Stimulated activated CD4-positive, alpha-beta T cell treated with anti-CD3 and anti-CD28 coated beads, Interleukin-1b, Interleukin-23, amount 100 ng/mL, for 1 hour (primary cell): ENCODE measurements at places on chromosomes 12 and 14.

GRCh38 chr12:121181181-121181580 is 28.7 kb upstream of the P2RX4 start:
- no peak for DNase-seq

- DNase-seq: no peak
Observed at GRCh38 chr12:18108611-18109010, 18.6 kb upstream of the RERGL start.

GRCh38 chr14:62084020-62084419 is 321.8 kb downstream of the SNAPC1 start:
- no peak for DNase-seq

DNA sequence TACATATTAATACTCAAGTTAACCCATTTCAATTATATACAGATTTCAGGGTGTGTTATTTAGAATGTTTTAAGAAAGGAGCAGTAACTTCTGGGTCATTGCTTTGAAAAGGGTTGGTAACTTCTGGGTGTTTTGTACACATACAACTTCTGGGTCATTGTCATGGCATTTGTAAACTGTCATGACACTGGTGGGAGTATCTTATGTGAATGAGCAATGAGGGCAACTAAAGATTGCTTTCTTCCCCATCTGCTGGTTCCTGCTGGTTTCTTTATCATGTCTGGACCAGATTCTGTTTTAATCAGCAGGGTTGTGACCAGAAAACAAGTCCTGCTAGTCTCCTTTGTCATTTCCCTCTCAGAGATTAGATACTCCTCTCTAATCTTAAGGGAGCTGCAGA is 713.3 kb downstream of the LRFN5 start:
- DNase-seq: no peak

- no peak for DNase-seq
Observed at GRCh38 chr12:68976395-68976841, 43.4 kb upstream of the CPM start.

DNA sequence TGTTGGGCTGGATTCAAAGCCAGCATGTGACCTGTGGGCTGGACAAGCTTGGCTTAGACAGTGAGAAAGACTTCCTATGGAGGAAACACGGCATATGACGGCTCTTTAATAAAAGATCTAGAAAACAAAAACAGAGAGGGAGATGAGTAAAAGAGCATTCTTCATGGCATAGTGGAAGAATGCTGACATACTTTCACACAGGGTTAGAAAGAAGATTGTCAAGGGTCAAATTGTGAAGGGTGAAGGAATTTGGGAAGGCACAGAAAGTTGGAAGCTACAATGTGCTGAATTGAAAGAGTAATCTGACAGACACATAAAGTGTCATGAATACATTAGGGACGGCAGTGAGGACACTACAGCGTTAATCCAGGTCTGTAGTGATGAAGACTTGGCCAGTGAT is 63.4 kb downstream of the GALNT4 start:
- DNase-seq: no peak

- DNase-seq: no peak
Observed at GRCh38 chr12:75795125-75795524, 236.5 kb downstream of the PHLDA1 start.

GRCh38 chr12:132661972-132662371 is 25.2 kb downstream of the POLE start:
- DNase-seq: no peak

DNA sequence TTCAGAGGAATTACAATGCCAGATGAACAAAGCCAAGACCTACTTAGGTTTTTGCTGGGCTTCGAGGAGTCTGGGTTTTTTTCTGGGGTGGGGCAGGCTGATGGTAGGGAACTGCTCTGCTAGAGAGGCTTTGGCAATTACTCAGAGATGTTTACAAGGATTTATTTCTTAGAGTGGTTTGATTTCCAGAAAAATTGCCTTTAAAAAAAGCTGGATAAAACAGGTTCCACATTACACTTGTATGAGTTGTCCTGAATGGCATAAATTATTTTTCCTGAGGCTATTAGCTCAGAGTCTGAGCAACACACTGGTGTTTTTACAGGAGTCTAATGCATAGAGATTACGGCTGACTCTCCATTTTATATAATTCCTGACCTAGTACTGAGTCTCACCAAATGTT is 118.5 kb upstream of the FRMD6 start:
- DNase-seq: no peak

DNA sequence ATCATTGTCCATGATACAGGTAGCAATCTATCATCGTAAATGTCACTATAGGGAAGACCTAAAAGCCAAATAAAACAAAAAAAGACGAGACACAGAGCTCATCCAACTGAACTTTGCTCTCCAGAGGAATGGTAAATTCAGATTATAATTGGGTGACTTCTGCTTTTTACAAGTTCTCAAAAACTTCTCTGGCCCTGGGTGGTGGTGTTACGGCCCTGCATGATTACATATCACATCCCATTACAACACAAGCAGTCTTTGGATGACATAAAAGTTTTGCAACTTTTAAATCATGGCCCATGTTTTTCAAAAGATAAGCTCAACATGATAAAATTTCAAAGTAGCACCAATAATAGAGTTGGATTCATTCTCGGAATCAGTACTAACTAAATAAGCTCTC is 299.6 kb downstream of the DIO2 start:
- no peak for DNase-seq
